ENCODE measurements at places on chromosomes 7 and 10. TPM values are rescaled to one million over a fixed set of nuclear protein-coding genes. Genes with fewer than 3 reads are reported as not detected.

Gene IL6
- not detected for total RNA-seq

Gene NUTM2B
- 1.2 TPM for total RNA-seq

Gene ACTR3C
- 17.6 TPM for total RNA-seq

Gene ASB4
- total RNA-seq: 0.15 TPM

Gene GPRIN2
- 32.3 TPM for total RNA-seq

Gene ZMYND11
- total RNA-seq: 48.5 TPM

GRCh38 chr7:30743371-30744074, 8.4 kb upstream of the INMT start:
- no peak for DNase-seq

DNA sequence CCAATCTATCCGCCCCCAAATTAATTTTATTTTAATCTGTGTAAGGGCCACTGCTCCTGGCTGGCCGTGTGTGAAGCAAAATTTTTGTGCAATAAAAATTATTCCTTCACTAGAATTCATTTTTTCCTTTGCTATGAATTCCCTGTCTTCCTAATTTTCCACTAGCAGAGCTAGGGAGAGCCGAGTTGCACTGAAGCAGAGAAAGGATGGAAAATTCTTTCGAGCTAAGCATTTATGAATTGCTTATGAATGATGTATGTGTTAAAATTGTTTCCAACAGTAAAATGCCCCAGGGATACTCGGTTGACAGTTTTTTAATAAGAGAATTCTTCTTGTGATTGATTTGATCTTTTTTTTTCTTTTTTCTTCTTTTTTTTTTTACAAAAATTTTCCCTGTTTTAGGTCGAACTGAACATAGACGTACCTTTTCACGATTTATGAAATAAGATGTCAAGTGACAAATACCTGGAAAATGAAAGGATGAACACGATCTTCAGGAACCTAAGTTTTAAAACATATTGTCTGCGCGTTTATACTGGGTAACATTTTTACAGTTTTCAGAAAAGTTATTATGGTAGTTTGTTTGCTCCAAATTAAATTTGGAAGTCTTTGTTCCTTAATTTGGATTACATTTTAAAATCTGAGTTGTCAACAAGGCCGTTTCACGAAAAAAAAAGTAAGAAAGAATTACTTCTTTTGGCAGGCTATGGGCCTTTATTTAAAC, 288.8 kb upstream of the NFE2L3 start:
- no peak for DNase-seq

DNA sequence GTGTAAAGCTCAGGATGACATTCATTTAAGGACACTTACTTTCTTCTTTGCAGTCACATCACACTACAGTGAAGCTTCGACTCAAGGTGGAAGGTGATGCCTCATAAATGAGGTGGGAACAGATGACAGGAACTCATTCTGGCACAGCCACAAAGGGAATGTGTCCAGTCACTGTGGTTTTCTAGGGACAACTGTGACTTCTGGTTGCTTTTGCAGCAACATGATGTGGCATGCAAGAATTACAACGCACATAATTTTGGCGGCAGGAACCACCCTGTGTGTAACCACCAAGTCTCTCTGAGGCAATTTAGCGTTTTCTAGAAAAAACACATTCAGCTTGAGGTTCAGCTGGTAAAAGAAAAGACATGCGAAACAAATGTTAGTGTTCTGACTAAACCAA, 32.0 kb upstream of the FERD3L start:
- DNase-seq: no peak

GRCh38 chr10:72812753-72813430, 80.6 kb upstream of the OIT3 start:
- no peak for DNase-seq

GRCh38 chr7:159066816-159067575, 77.7 kb downstream of the VIPR2 start:
- DNase-seq: no peak

DNA sequence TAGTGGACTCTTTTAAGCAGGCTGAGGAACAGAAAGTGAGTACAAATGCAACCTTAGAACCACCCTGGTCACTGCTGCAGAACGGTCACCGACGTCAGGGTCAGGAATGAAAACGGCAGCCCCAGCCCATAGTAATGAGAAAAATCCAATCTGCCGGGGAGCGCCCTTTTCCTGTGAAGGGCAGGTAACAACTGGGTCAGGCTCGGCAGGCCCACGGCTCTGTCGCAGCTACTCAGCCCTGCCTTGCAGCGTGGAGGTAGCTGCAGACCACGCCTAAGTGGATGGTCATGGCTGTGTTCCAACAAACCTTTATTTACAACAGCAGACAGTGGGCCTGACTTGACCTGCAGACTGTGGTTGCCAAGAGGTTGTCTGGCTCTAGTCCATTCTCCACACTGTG, 563.2 kb downstream of the DNAJB6 start:
- DNase-seq: no peak

DNA sequence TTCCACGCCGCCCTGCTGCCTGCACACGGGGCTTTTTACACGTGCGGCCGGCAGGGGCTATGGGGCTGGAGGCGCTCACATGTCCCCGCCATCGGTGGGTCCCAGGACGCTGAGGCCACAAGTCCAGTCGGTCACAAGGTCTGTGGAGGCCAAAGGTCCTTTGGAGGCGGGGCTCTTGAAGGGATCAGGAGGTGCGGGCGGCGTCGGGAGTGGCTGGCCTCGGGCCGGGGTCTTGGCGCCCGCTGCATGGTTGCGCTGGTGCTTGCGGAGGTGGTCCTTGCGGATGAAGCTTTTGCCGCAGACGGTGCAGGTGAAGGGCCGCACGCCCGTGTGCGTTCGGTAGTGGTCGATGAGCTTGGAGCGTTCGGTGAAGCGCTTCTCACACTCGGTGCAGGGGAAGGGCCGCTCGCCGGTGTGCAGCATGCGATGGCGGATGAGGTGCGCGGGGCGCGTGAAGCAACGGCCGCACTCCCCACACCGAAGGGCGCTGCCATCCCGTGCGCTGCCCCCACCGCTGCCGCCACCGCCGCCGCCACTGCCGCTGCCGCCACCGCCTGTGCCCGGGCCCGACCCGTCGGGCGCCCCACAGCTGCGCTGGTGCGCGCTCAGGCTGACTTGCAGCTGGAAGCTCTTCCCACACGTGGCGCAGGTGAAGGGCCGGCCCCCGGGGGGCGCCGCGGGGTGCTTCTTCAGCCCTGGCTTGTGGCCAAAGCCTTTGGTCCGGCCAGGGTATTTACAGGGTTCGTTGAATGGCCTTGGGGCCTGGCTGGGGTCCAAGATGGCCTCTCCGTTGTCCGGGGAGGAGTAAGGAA, 13.7 kb upstream of the ZNF777 start:
- no peak for DNase-seq

GRCh38 chr10:3354174-3354900, 181.8 kb upstream of the PITRM1 start:
- no peak for DNase-seq

DNA sequence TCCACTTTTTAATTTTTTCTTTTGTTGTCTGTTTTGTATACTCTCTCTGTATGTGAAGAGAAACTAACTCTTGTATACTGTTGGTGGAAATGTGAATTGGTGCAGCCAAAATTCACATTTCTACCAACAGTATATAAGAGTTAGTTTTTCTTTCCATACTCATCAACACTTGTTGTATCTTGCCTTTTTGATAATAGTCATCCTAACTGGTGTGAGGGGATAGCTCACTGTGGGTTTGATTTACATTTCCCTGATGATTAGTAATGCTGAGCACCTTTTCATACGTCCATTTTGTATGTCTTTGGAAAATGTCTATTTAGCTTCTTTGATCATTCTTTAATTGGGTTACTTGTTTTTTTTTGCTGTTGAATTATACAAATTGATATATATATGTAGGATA, 375.5 kb upstream of the IGFBP3 start:
- DNase-seq: no peak

GRCh38 chr7:18508443-18509427, 13.2 kb downstream of the HDAC9 start:
- no peak for DNase-seq

DNA sequence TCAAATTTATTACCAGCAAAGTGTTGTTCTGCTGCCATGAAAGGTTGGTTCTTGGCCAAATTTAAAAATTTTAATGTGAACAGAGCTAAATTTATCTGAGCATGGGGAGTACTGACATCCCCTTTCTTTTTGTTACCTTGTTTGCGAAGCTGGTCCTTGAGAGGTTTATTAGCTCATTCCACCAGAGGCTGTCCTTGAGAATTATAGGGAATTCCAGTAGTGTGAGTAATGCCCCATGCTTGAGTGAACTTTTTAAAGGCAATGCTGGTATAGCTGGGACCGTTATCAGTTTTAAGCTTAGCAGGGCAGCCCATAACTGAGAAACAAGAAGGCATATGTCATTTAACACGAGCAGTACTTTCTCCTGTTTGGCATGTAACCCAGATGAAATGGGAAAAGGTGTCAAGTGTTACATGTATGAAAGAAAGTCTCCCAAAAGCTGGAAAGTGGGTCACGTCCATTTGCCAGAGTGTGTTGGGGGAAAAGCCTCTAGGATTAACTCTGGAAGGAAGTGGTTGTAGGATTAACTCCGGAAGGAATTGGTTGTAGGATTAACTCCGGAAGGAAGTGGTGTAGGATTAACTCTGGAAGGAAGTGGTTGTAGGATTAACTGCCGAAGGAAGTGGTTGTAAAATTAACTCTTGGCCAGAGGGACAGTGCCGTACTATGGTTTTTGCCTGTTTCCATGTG, 37.3 kb upstream of the AKR1C2 start:
- DNase-seq: peak; percentile 13

DNA sequence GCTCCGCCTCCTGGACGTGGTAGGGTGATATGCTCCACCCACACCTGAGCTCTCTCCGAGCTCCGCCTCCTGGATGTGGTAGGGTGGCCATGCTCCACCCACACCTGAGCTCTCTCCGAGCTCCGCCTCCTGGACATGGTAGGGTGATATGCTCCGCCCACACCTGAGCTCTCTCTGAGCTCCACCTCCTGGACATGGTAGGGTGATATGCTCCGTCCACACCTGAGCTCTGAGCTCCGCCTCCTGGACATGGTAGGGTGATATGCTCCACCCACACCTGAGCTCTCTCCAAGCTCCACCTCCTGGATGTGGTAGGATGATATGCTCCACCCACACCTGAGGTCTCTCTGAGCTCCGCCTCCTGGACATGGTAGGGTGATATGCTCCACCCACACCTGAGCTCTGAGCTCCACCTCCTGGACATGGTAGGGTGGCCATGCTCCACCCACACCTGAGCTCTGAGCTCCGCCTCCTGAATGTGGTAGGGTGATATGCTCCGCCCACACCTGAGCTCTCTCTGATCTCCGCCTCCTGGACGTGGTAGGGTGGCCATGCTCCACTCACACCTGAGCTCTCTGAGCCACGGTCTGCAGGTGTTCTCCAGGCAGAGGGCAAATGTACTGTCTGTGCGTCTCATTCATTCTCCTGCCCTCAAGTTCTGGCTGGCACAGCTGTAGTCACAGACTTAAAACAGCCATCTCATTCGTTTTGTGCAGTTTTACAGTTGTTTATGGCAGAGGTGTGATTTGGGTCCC, 252.4 kb downstream of the DIP2C start:
- no peak for DNase-seq

DNA sequence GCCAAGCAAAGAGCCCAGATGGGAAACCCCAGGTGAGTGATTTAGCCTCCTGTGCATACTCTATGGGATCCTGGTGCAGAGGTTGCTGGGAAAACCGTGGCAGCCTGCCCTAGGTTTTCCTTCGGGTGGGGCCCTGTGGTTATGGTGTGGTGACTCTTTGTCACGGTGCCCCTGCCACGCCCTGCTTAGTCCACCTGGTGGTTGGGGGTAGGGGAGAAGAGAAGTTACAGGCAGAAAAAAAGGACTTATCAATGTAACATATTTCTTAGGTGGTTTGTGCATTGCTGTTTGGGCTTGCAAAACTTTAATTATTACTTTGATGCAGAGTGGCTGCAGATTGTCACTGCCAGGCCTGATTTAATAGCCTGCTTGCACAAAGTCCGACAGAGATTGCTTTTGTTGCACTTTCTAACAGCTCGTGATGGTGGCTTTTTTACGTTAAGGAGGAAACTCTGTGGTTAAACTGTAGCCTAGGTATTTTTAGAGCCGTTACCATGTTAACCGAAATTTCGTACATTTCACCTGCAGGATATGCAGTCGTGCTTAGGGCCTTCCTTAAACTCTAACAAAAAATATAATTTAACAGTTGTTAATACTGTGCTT, 197.4 kb downstream of the RNLS start:
- peak; percentile 97 for DNase-seq

- no peak for DNase-seq
These were observed 24.0 kb downstream of the MEOX2 start for GRCh38 chr7:15662451-15662850.

GRCh38 chr10:33749790-33750189, 415.3 kb upstream of the NRP1 start:
- no peak for DNase-seq

- no peak for DNase-seq
These were observed 2.2 kb downstream of the PON2 start for GRCh38 chr7:95432606-95433005.

- DNase-seq: no peak
These were observed 34.0 kb upstream of the DNMBP start for GRCh38 chr10:100043796-100044195.

DNA sequence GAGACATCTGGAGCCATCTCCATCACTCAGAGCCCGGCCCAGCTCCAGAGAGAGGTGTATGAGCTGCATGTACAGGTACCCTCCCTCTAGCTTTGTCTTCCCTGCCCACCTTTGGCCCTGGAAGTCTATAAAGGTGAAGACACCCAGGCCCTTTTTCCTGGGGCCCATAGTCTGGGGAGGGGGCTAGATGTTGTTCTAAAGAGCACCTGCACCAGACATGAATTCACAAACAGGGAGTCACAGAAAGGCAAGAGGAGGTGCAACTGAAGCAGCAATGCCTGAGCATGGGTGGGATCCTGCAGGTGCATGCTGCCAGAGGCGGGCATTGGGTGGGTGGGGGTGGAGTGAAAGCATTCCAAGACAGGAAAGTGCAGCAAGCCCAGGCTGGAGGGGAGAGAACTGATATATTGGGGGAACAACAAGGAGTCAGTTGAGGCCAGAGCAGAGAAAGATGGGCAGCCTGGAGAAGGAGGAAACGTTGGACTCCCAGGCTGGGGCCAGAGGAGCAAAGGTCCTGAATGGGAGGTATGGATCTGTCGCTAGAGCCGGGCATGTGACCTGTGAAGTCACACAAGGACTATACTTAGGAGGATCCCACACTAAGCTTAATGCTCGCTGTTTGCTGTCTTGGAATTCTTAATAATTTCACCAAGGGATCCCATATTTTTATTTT, 11.7 kb downstream of the CDHR1 start:
- no peak for DNase-seq

- DNase-seq: no peak
These were observed 16.6 kb downstream of the CHCHD3 start for GRCh38 chr7:133065301-133065700.
